ENCODE measurements at places on chromosomes 5 and 9. TPM values are rescaled to one million over a fixed set of nuclear protein-coding genes. Genes with fewer than 3 reads are reported as not detected.

- DNase-seq = no peak
Measured at GRCh38 chr5:73174100-73174815, 1.3 kb downstream of the TMEM174 start.

- DNase-seq = no peak
Measured at GRCh38 chr9:106305428-106306133, 557.4 kb upstream of the ZNF462 start.

- no peak for DNase-seq
Measured at GRCh38 chr9:75531588-75531987, 358.9 kb upstream of the PCSK5 start.

DNA sequence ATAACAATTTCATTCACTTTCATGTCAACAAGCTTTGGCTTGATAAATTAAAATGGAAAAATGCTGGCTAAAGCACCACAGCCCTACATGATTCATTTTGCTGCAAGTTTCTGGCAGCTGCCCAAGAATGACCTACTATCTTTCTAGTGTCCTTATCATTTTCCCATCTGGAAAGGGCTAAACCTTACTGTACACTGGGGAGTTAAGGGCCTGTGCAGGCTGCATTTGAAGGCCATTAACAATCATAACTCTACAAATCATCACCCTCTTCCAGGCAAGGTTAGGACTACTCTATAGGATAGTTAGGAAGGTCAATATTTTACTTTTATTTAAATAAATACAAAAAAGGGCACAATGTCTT is 579.7 kb upstream of the ZNF608 start:
- no peak for DNase-seq

DNA sequence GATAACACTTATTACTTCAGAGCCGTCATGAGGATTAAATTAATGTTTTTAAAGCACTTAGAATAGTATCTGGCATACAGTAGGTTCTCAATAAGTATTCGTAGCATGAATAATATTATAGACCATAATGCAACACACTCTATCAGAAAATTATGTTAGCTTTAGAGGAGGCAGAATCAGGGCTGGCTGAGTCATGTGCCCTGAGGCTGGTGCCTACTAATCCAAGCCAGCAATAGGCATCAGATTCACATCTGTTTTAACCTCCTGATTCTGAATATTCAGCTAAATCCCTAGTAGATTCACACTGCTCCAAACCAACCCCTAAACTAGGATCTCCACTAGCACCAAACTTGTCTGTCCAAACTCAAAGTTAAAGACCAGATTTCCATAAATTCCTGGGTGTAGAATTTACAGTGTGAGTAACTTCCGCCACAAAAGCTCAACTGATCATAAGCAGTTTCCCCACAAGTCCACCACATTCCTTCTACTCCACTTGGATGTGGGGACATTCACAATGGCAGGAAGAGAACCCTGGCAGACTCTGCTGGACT is 170.0 kb upstream of the DAPK1 start:
- DNase-seq = no peak

- DNase-seq = no peak
Measured at GRCh38 chr5:88925692-88926490, 42.9 kb upstream of the MEF2C start.

GRCh38 chr5:38675443-38675842 is 119.0 kb upstream of the LIFR start:
- DNase-seq = no peak

GRCh38 chr9:132663851-132664250 is 5.9 kb downstream of the DDX31 start:
- DNase-seq = no peak

Gene RCL1
- 25.3 TPM for total RNA-seq

Gene MEIKIN
- 2.9 TPM for total RNA-seq

Gene ATP6V1G1
- 77.3 TPM for total RNA-seq

All from dorsolateral prefrontal cortex (tissue), 122 donors.